Aorta (tissue), 5 donors: ENCODE measurements at places on chromosomes 2 and 18.
A peak's percentile ranks its signal among the peaks of the same experiment; 100 is the strongest.

DNA sequence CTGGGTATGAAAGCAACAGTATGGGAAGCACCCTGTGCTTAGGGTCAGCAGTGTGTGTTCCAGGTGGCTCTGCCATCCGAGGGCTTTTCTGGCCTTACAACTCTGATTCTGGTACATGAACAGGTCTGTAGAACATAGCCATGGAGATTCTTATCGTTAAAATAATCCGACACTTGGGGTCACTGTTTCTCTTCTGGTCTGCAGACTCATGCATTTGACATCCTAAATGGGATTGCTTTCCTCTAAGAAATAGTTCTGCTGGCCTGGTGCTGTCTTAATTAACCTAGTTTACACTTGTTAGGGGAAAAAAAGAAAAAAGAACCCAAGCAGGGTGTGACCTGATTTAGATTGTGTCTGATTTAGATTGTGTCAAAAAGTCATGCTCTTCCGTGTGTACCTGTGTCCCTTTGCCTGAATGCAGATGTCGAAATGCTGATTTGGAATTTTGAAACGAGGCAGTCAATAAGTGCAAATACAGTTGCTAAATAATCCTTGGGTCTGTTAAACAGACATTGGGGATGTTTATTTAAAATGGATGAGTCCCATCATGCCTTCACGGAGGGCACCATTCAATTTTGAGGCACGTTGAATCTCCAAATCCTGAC lies 59.6 kb downstream of the TRPM8 start:
- no peak for DNase-seq

GRCh38 chr18:49581371-49581770 lies 19.5 kb downstream of the LIPG start:
- no peak for DNase-seq

DNA sequence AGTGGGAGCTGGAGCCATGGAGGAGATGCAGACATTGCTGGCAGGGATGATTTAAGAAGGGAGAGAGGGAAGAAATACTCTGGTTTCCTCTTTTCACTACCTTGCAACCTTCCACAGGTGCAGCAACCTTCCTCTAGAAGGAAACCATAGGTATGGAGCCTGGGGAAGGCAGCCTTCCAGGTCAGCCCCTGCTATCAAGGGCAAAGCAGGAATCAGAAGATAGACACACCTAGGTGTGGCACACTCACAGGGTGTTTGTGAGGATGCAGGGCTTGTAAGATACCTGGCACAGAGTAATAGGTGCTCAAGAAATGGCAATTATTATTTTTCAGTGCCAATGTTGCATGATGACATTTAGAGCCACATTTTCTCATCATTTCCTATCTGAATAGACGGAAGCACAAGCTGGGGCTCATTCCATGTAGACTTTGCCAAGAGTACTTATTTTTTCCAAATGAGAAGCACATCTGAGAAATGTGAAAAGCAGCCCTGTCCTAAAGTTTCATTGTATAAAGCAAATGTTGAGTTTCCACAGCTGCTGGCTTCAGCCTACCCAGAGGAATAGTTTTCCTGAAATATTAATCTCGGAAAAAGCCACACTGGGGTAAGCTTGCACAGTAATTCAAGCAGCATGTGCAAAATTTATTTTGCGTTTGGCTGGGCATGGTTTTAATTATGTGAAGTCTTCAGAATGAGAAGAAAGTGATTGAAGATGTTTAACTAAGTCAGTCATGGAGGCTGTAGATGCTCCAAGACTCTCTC lies 20.6 kb downstream of the EVA1A start:
- DNase-seq = no peak

- DNase-seq = no peak
Measured at GRCh38 chr2:54360055-54360792, 95.9 kb upstream of the SPTBN1 start.

- DNase-seq = no peak
Measured at GRCh38 chr2:584863-585823, 92.1 kb downstream of the TMEM18 start.

DNA sequence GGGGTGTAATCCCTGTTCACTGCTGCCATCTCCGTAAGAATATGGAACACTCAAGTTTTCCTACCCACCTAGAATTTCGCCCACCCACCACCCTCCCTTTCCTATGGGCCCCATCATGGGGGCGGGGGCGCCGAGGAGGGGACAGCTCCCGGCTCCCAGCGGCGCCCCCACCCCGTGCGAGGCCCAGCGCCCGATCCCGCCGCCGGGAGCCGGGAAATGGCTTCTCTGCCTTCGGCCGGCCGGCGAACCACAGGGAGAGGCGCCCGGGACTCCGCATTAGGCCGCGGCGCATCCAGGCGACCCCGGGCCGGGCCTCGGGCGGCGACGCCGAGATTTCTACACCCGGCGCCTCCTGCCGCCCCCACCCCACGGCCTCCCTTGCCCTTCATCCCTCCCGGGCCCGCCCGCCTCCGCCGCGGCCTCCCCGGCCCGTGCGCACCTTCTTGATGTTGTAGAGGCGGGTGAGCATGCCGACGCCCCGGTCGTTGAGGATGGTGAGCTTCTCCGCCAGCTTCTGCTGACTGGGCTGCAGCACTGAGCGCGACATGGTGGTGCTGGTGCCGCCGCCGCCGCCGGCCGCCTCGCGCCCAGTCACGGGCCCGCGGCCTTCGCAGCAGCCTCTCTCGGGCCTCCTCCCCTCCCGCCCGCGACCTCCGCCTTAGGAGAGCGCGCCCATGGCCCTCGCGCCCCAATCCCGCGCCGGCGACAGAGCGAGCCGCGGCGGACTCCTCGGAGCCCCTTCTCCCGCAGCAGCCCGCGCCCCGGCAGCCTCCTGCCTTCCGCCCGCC lies 510 bp downstream of the NCKAP1 start:
- peak; percentile 84 for DNase-seq
